Suppressor macrophage (primary cell): ENCODE measurements at places on chromosomes 7 and 10.

DNA sequence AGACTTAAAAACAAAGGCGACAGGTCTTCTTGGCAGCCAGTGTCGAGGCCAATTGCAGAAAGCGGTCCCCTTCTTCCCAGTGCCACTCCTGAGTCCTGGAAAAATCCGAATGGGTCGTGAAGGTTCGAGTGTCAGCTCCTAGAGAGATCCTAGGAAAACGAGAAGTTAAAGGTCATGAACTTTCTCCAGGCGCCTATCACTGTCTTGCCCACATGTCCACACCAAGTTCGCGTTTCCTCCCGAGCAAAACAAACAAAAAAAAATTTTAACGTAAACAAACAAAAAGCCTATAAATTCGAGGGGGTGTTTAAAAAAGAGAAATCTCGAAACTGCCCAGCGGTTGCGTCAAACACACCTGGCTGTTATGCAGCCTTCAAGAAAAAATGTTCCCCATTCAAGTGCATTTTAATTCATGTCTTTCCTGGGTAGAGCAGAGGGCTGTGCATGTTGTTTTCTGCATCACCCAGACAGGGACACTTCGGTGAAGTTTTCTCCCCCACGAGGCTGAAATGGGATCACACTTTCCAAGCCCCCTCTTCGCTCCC lies 1.5 kb downstream of the ARHGAP21 start:
- DNase-seq = peak; percentile 63

DNA sequence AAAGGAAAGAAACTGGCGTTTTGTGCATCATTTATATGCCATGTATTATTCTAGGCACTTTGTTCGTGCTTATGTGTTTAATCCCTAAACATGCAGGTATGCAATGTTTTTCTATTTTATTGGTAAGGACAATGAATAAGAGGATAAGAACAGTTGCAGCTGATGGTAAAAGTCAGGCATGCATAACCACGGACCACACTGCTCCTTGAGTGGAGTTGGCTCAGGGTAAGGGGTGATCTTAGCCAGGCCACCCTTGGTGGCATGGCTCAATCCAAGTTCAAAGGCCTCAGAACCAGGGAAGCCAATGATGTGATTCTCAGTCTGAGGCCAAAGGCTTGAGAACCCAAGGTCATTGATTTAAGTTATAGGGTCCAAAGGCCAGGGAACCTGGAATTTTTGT lies 1068.1 kb downstream of the NRG3 start:
- DNase-seq = no peak

GRCh38 chr10:79352035-79352877 lies 5.0 kb downstream of the PPIF start:
- no peak for DNase-seq

- DNase-seq = no peak
Observed at GRCh38 chr10:48317321-48317990, 11.0 kb downstream of the MAPK8 start.

DNA sequence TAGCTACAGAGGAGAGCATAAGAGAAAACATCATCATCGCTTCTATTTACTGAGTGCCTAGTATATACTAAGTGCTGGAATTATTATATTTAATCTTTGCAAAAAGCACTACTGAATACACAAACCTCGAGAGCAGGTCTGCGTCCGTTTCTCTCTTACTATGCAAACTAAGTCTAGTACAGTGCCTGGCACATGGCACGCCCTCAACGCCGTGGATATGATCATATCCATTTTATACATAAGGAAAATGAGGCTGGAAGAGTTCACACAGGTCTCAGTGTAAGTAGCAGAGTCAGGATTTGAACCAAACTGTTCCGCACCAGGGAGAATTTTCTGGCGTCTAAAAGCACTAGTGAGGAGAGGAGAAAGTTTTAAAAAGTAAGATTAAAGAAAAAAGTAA lies 17.6 kb downstream of the MXI1 start:
- DNase-seq = no peak

DNA sequence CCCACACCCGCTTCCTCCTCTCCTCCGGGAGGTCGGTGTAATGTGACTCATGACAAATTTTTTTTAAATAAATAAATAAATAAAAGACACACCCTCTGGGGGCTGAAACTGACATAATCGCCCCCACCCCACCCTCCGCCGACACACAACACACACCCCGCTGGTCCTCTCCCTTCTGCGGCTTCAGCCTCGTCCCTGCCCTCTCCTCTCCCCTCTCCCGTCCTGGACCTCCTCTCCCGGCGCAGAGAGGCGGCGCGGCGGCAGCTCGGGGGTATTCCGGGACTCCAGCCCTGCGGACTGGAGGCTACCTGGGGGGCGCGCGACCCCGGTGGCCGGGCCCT lies 686 bp downstream of the ABI1 start:
- DNase-seq = peak; percentile 81

GRCh38 chr7:98024075-98024474 lies 34.1 kb upstream of the OCM2 start:
- DNase-seq = no peak

DNA sequence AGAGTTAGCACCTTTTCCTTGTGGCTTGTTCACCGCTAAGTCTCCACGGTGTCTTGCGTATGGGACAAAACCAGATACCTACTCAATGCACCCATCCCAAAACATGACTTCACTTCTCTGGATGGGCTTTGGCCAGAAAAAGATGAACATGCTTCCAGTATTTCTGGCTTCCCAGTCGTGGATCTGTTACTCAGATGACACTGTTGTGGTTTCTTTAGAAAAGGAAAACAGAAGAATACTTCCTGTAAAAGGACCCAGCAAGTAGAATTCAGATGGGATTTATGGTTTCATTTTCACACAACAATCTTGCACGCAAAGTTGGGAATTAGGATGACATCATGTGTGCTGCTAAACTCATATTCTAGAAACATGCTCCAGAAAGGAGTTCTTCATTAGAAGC lies 216.7 kb downstream of the ADAM12 start:
- DNase-seq = no peak

DNA sequence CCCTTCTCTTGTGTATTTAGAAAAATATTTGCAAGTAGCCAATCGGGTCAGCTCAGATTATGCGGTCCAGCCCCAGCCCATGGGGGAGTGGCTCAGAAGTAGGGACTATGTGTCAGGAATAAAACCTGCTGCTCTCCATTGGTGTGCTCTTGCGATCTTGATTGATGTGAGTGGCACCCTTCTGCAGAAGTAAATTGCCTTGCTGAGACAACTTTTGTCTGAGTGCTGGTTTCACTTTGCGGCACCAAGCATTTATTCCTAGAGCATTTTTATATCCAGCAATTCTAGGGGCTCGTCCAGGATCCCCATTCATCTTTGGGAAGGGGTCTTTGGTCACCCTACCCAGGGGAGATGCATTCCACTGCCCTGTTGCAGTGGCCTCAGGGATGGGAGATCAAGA lies 26.1 kb upstream of the FAM221A start:
- DNase-seq = no peak

- DNase-seq = no peak
Observed at GRCh38 chr7:151559557-151560183, 40.0 kb upstream of the RHEB start.

DNA sequence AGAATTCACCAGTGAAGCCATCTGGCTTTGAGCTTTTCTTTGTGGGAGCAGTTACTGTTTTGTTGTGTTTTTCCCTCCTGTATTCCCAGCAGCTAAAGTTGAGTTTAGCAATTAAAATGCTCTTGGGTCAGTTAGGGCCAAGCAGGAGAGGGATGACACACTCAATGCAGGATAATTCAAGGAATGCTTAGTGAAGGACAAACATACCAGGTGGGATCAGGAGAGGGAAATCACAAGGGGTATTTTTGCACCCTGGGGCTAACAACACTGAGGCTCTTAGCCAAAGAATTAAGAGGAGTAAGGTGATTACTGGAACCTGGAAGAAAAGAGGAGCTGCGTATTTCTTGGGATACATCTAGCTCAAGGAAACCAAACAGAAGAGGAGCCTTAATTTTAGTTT lies 82.4 kb upstream of the KCND2 start:
- no peak for DNase-seq

DNA sequence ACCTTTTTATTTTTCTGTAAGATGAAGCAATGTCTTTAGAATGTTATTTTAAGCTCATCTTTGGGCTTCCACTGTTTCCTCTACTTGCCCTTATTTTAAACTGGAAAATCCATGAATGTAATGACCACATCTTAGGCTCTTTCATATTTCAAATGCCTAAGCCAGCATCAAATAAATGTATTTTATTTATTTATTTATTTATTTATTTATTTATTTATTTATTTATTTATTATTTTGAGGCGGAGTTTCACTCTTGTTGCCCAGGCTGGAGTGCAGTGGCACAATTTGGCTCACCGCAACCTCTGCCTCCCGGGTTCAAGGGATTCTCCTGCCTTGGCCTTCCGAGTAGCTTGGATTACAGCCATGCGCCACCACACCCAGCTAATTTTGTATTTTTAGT lies 69.2 kb downstream of the HDAC9 start:
- DNase-seq = no peak

GRCh38 chr7:45259966-45260646 lies 102.5 kb downstream of the RAMP3 start:
- peak; percentile 71 for DNase-seq

- DNase-seq = peak; percentile 92
Observed at GRCh38 chr10:48800007-48800675, 115.5 kb downstream of the WDFY4 start.

DNA sequence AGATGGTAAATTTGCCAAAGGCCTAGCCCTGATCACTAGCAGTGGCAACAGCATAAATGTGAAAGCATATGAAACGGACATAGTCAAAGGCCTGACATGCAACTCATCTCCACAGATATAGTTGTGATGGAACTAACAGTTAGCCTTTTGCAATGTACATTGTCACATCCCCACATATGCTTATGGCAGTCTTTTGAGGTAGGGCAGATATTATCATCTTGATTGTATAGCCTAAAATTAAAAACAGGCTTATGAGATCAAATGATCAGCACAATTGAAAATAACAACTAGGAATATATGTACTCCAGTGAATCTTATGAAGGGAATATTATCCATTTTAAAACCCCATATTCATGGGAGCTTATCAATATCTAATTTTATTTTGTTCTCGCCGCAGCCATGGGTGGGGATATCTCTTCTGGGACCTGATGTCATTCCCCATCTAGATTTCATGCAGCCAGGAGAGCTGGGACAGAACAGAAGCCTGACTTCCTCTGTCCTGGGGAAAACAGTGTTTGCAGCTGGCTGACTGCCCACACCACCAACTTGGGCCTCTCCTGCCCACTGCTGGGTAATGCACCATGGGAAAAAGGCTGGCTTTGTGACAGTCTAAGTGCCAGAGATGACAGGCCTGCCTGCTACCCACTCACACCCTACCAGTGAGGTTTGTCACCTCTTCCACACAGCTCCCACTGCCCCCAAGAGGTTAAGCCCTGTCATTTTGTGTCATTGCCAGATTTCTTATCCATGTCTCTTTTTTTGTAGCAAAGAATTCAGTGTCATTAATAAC lies 180.2 kb upstream of the FZD1 start:
- peak; percentile 74 for DNase-seq

- DNase-seq = no peak
Observed at GRCh38 chr10:66999762-67000545, 74.1 kb downstream of the LRRTM3 start.

- DNase-seq = no peak
Observed at GRCh38 chr10:111988646-111989045, 194.9 kb downstream of the GPAM start.

DNA sequence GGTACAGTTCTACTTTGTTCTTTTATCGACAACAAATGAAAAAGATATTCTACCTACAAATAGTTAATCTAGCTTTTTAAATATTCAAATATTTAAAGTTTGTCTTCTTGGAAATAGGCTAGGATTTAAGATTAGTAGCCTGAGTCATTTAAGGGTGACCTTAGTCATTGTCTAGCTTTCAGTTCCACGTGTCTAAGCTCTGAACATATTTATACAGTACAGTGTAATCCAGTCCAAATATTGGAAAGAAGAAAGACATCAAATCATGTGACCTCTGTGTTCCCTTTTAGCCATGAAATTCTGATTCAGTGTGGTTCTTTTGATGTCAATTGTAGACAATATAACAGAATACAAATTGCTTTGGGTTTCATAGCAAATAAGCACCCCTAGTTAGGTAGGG lies 121.1 kb downstream of the MALRD1 start:
- DNase-seq = no peak
